ENCODE measurements at places on chromosomes 4 and X. TPM values are rescaled to one million over a fixed set of nuclear protein-coding genes. Genes with fewer than 3 reads are reported as not detected.
A peak's percentile ranks its signal among the peaks of the same experiment; 100 is the strongest.

- peaks cover 13% of the 10 kb centered on the region for H3K4me1 ChIP-seq
- DNase-seq = no peak
- no peaks in the 10 kb centered on the region for H3K36me3 ChIP-seq
- no peak within 1 kb of the TSS for H3K27ac ChIP-seq
- H3K27me3 ChIP-seq = peaks cover 41% of the 10 kb centered on the region
Measured at GRCh38 chr4:15778289-15779241, at the start of gene CD38. TSS of gene CD38 (plus strand) at chr4:15778328. CDS start at chr4:15778415, 87 bp downstream.

Gene SLC49A3
- 0.85 TPM for total RNA-seq

Gene HTN1
- total RNA-seq = not detected

Gene INTU
- total RNA-seq = 10.9 TPM

- no peak for DNase-seq
- H3K4me3 ChIP-seq = no peak overlapping the region
- H3K27me3 ChIP-seq = peaks cover 9% of the 10 kb centered on the region
- no peaks in the 10 kb centered on the region for H3K36me3 ChIP-seq
Measured at GRCh38 chrX:14064626-14065432, 35.1 kb upstream of the GEMIN8 start.

GRCh38 chrX:12798601-12799000 lies 7.4 kb downstream of the PRPS2 start:
- H3K36me3 ChIP-seq = peaks cover 6% of the 10 kb centered on the region
- no peaks in the 10 kb centered on the region for H3K4me1 ChIP-seq
- H3K4me3 ChIP-seq = no peak overlapping the region
- DNase-seq = no peak

DNA sequence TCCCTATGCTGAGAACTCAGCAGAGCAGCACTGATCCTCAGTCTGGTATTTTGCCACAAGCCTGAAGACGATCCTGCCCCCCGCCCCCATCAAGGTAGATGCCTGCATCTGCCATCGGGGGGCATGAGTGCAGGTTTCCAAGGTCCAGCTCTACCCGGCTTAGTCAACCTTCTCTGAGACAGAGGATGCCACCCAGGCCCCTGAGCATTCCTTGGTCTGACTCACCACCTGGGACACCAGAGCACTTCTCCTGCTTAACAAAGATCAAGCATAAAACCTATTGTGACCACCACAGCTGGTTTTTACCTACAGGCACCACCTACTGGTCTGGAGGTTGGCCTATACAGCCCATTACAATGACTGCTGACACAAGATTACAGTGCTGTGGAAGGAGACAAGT lies 1168.1 kb downstream of the PCDH19 start:
- no peaks in the 10 kb centered on the region for H3K27me3 ChIP-seq
- H3K4me3 ChIP-seq = no peak overlapping the region
- H3K4me1 ChIP-seq = no peaks in the 10 kb centered on the region

Gene MUC7
- total RNA-seq = not detected

Gene SSX2
- total RNA-seq = not detected

GRCh38 chrX:25144043-25144940 lies 128.5 kb upstream of the ARX start:
- H3K27ac ChIP-seq = no peak overlapping the region
- H3K4me3 ChIP-seq = peak overlapping the region; percentile 55
- peaks cover 56% of the 10 kb centered on the region for H3K27me3 ChIP-seq
- no peak for DNase-seq

Gene ARHGAP6
- total RNA-seq = 0.48 TPM

GRCh38 chr4:91267543-91267942 lies 1036.2 kb upstream of the GRID2 start:
- H3K27ac ChIP-seq = no peak overlapping the region
- no peaks in the 10 kb centered on the region for H3K27me3 ChIP-seq
- no peak for DNase-seq
- H3K36me3 ChIP-seq = no peaks in the 10 kb centered on the region

DNA sequence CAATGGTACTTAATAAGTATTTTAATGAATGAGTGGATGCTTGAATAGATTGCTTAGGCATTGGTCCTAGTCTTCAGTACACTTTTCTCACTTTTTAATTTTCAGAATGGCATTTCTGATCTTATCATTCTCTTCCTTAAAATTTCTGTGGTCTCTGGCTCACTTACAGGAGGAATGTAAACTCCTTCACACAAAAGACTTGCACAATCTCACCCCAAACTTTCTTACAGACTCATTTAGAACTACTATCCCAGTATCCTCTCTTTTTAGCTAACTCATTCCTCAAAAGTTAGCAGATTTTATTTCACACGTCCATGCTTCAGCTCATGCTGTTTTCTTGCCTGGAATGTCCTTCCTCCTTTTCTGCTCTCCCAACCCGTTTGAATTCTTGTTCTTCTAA lies 350.1 kb downstream of the GRXCR1 start:
- no peak overlapping the region for H3K27ac ChIP-seq
- H3K4me1 ChIP-seq = no peaks in the 10 kb centered on the region
- DNase-seq = no peak
- no peaks in the 10 kb centered on the region for H3K36me3 ChIP-seq
- peaks cover 5% of the 10 kb centered on the region for H3K27me3 ChIP-seq

GRCh38 chrX:42967681-42968300 lies 189.8 kb upstream of the PPP1R2C start:
- H3K4me3 ChIP-seq = no peak overlapping the region
- DNase-seq = no peak
- H3K27me3 ChIP-seq = no peaks in the 10 kb centered on the region
- no peaks in the 10 kb centered on the region for H3K4me1 ChIP-seq

Gene DUX4
- total RNA-seq = not detected

Gene FGF5
- 1.3 TPM for total RNA-seq

Gene DRD5
- not detected for total RNA-seq

DNA sequence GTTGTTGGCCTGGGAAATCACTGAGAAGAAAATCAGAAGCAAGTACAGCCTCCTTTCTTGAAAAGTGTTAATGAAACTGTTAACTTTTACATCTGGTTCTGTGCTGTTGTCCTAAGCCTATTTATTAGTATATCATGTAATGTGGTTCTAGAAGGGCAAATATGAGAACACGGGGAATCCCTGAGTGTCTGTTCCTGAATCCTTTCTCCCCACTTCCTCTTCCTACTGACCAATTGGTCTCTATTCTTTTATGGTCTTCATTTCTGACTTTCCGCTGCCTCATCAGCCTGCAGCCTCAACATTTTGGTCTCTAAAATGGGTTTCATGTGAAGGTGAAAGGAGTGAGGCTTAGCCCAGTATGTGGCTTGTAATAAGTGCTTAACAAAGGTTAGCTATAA lies 159.9 kb upstream of the MAMLD1 start:
- no peaks in the 10 kb centered on the region for H3K27me3 ChIP-seq
- H3K27ac ChIP-seq = peak overlapping the region; percentile 55
- no peak overlapping the region for H3K4me3 ChIP-seq
- peaks cover 35% of the 10 kb centered on the region for H3K4me1 ChIP-seq

GRCh38 chr4:67861513-67861912 lies 22.3 kb downstream of the TMPRSS11D start:
- no peaks in the 10 kb centered on the region for H3K36me3 ChIP-seq
- no peak overlapping the region for H3K27ac ChIP-seq
- H3K4me1 ChIP-seq = no peaks in the 10 kb centered on the region
- peaks cover 7% of the 10 kb centered on the region for H3K27me3 ChIP-seq

GRCh38 chr4:105894660-105895582 lies at the start of gene NPNT:
TSS of gene NPNT (plus strand) at chr4:105895471. CDS start at chr4:105895653, 182 bp downstream.
- peaks cover 12% of the 10 kb centered on the region for H3K4me1 ChIP-seq
- peak within 1 kb of the TSS; percentile 28 for H3K27ac ChIP-seq
- H3K36me3 ChIP-seq = peaks cover 2% of the 10 kb centered on the region
- H3K27me3 ChIP-seq = peaks cover 87% of the 10 kb centered on the region
- no peak for DNase-seq
- H3K4me3 ChIP-seq = peak within 1 kb of the TSS; percentile 71

DNA sequence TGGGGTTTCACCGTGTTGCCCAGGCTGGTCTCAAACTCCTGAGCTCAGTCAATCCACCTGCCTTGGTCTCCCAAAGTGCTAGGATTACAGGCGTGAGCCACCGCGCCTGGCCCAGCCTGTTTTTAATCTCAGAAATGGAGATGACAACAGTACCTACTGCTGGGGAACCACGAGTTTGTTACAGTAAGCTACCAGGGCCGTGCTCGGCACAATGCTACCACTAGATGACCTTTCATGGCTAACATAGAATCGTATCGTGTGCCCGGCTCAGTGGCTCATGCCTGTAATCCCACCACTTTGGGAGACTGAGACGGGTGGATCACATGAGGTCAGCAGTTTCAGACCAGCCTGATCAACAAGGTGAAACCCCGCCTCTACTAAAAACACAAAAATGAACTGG lies 90.8 kb upstream of the SLC34A2 start:
- no peak overlapping the region for H3K4me3 ChIP-seq
- peaks cover 3% of the 10 kb centered on the region for H3K27me3 ChIP-seq

- no peak overlapping the region for H3K4me3 ChIP-seq
- no peaks in the 10 kb centered on the region for H3K27me3 ChIP-seq
- H3K36me3 ChIP-seq = no peaks in the 10 kb centered on the region
Measured at GRCh38 chr4:139746431-139747171, 81.0 kb downstream of the MGST2 start.

DNA sequence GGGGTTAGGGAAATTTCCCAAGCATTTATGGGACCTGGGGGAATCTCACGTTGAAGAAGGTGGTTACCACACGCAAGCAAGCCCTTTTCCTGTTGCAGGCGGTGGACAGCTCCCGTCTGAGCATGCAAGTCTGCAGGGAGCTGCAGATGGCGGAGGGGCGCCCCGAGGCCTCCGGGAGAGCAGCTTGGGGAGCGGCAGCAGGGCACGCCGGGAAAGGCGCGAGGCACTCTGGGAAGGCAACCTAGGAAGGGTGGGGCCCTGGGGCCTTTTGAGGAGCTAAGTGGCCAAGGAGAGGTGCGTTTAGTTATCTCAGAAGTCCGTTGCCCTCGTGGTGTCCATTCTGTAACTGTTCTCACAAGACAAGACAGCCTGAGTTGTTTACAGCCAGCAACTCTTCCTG lies 57.0 kb upstream of the SLC25A4 start:
- no peaks in the 10 kb centered on the region for H3K4me1 ChIP-seq
- no peak overlapping the region for H3K27ac ChIP-seq
- no peak overlapping the region for H3K4me3 ChIP-seq
- no peak for DNase-seq
- no peaks in the 10 kb centered on the region for H3K36me3 ChIP-seq

- DNase-seq = no peak
- H3K36me3 ChIP-seq = peaks cover 6% of the 10 kb centered on the region
- H3K27ac ChIP-seq = no peak overlapping the region
- peaks cover 25% of the 10 kb centered on the region for H3K4me1 ChIP-seq
- no peak overlapping the region for H3K4me3 ChIP-seq
Measured at GRCh38 chr4:88791274-88791673, 93.6 kb upstream of the NAP1L5 start.

- H3K4me1 ChIP-seq = no peaks in the 10 kb centered on the region
- H3K27ac ChIP-seq = no peak overlapping the region
- no peak overlapping the region for H3K4me3 ChIP-seq
- DNase-seq = no peak
Measured at GRCh38 chr4:28093071-28093470, 1232.4 kb downstream of the STIM2 start.

GRCh38 chr4:92249541-92249940 lies 54.2 kb upstream of the GRID2 start:
- no peak overlapping the region for H3K27ac ChIP-seq
- peaks cover 4% of the 10 kb centered on the region for H3K27me3 ChIP-seq

DNA sequence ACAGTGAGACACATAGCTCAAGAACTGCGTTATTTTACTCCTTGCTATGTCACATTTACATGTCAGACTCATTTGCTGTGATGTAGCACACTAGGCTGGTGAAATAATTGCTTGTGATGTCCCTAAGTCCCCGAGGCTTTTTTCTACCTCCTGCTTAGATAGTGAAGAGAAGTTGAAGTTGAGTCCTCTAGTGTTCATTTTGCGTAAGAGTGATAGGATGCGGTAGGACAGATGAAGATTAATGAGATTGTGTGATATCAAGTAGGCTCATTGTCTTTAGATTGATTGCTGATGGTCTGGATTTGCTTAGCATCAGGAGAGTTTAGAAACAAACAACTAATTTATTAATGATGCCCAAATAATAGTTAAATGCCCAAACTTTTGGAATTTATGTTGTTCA lies 173.6 kb upstream of the NUDT6 start:
- no peak overlapping the region for H3K4me3 ChIP-seq
- no peak overlapping the region for H3K27ac ChIP-seq
- no peak for DNase-seq
- H3K4me1 ChIP-seq = peaks cover 3% of the 10 kb centered on the region
- peaks cover 5% of the 10 kb centered on the region for H3K36me3 ChIP-seq
- H3K27me3 ChIP-seq = no peaks in the 10 kb centered on the region

Gene F8A3
- total RNA-seq = 6.1 TPM

DNA sequence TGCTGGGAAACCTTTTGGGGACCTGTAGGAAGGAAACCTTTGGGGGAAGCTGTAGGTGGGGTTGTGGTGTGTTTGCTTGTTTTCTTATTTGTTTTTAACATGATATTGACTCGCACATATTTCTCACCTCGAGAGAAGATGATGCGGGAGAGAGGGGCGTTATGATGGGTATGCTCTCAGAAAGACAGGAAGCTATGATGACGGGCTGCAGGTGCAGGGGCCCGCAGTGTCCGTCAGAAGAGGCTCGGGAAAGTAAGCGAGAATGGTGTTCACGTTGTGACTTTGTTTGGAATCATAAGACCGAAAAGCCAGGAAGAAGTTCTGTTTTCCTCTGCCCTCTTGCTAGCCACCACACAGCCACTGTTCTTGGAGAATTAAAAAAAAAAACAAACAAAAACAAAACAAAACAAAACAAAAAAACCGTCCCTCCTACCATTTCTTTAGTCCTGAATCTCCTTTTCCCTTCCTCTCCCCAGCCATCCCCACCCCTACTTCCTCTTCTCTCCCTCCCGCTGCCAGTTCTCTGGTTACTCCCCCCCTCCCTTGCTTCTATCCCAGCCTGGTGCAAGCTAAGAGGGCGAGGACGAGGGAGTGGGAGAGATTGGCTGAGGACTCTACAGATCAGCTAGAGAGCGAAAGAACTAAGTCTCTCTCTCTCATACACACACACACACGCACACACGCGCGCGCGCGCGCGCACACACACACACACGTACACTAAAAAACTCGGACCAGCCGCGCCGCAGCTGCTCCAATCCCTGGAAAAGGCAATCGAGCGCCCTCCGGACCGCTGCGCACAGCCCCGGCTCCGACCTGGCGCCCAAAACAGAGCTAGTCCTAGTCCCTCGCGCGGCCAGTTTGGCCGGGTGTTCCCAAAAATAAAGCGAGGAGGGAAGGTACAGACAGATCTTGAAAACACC lies at the start of gene BMP3:
BMP3 (plus strand) TSS at position 648 of the 920 bp plus-strand sequence. CDS start 577 bp downstream, outside the sequence.
- DNase-seq = peak; percentile 77
- H3K4me3 ChIP-seq = peak within 1 kb of the TSS; percentile 69
- H3K4me1 ChIP-seq = peaks cover 16% of the 10 kb centered on the region
- H3K27ac ChIP-seq = no peak within 1 kb of the TSS
- H3K36me3 ChIP-seq = no peaks in the 10 kb centered on the region
- peaks cover 70% of the 10 kb centered on the region for H3K27me3 ChIP-seq

Gene ATP1B4
- total RNA-seq = not detected

Gene PTTG2
- total RNA-seq = 0.45 TPM

Measured in chondrocyte (in vitro differentiated cells).